ENCODE measurements at places on chromosomes 12 and 14.

DNA sequence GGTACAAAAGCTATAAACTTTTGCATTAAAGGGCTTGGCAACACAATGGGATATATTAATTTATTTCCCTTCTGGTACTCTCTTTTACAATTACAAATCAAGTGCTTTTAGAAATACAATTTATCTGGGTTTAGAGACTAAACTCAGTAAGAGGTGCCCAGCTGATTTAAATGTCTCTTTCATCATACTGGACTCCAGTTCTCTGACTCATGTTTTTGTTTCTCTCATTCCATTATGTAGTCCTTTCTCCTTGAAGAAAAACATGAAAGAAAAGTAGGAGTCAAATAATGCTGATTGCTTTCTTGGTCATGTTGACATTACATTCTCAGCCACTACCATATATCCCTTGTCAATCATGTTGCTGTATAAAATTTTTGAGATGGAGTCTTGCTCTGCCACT is 36.3 kb upstream of the CFL2 start:
- peaks cover 29% of the 10 kb centered on the region for H3K36me3 ChIP-seq
- DNase-seq: no peak
- no peak overlapping the region for H3K4me3 ChIP-seq
- H3K27ac ChIP-seq: no peak overlapping the region

DNA sequence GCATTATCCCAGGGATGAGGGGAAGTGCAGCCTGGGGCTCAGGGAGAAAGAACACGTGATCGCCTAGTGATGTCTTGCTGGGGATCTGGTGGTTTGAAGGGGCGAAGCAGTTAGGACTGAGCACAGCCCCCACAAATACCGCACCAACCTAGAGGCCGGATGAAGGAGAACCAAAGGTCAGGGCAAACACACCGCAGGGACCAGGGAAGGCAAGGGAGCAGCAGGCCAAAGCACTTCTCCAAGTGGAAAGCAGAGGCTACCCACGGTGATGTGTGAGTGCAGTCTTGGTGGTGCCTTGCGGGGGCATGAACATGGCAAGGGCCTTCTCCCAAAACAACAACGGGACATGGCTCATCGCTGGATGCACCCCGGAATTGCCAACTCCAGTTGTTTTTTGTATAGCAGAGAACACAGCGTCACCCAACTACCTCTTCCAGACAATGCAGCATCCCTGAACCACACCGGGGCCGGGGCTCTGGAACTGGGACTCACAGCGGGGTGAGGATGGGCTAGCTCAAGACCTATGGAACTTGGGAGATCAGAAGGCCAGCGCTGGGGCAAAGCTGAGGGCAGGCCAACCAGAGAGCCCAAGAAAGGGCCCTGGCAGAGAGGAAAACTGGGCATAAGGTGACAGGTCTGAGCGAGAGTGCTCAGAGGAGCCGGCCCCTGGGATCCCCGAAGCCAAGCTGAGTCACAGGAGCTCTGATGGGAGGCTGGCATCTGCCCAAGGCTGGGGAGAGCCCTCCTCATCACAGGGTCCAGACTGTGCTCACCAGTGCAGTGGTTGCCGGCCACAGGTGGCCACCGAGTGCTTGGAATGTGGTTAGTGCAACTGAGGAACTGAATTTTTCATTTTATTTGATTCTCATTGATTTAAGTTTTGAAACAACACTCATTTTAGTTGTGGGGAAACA is 11.1 kb downstream of the GALNT16 start:
- no peak overlapping the region for H3K27ac ChIP-seq
- H3K36me3 ChIP-seq: no peaks in the 10 kb centered on the region
- peaks cover 19% of the 10 kb centered on the region for H3K27me3 ChIP-seq
- no peak overlapping the region for H3K4me3 ChIP-seq

- DNase-seq: no peak
- no peaks in the 10 kb centered on the region for H3K27me3 ChIP-seq
- no peaks in the 10 kb centered on the region for H3K4me1 ChIP-seq
These were observed 331.2 kb downstream of the SLC16A7 start for GRCh38 chr12:59927032-59927431.

DNA sequence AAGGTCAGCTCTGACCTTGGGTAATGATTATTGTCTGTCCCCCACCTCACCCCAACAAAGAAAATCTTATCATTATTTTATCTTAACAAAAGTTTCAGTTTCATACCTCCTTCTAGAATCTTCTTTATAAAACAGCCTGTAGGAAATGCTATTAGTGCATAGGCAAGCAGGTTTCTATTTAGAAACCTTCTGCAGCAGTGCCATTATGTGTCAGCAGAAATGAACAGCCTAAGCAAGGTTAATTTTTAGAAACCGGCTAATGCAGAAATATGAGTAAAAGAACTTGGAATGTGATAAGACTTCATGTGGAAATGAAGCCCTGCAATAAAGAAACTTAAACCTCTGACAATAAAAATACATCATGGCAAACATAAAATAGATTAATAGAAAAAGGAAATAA is 814.4 kb downstream of the FSCB start:
- no peak overlapping the region for H3K4me3 ChIP-seq
- DNase-seq: no peak
- H3K36me3 ChIP-seq: no peaks in the 10 kb centered on the region
- no peak overlapping the region for H3K27ac ChIP-seq
- H3K27me3 ChIP-seq: no peaks in the 10 kb centered on the region

DNA sequence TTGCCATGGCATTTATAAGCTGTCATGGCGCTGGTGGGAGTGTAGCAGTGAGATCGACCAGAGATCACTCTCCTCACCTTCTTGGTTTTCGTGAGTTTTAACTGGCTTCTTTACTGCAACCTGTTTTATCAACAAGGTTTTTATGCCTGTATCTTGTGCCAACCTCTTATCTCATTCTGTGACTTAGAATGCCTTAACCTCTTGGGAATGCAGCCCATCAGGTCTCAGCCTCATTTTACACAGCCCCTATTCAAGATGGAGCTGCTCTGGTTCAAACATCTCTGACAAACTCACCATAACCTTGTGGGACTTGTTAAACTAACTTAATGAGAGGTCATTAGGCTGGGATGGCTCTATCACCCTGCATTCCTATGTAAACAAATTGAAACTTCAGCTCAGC is 151.3 kb downstream of the CAND1 start:
- peaks cover 3% of the 10 kb centered on the region for H3K36me3 ChIP-seq
- H3K4me1 ChIP-seq: no peaks in the 10 kb centered on the region
- DNase-seq: no peak
- no peak overlapping the region for H3K4me3 ChIP-seq

DNA sequence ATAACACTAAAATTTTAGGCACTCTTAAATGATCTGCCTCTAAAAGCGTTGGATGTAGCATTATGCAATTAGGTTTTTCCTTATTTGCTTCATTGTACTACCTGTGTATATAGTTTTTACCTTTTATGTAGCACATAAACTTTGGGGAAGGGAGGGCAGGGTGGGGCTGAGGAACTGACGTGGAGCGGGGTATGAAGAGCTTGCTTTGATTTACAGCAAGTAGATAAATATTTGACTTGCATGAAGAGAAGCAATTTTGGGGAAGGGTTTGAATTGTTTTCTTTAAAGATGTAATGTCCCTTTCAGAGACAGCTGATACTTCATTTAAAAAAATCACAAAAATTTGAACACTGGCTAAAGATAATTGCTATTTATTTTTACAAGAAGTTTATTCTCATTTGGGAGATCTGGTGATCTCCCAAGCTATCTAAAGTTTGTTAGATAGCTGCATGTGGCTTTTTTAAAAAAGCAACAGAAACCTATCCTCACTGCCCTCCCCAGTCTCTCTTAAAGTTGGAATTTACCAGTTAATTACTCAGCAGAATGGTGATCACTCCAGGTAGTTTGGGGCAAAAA is 4.1 kb downstream of the CDKN1B start:
- H3K4me1 ChIP-seq: peaks cover 39% of the 10 kb centered on the region
- no peak for DNase-seq
- H3K27me3 ChIP-seq: no peaks in the 10 kb centered on the region
- peak overlapping the region; percentile 99 for H3K4me3 ChIP-seq

GRCh38 chr14:88242446-88242845 is 80.6 kb downstream of the KCNK10 start:
- no peaks in the 10 kb centered on the region for H3K4me1 ChIP-seq
- peaks cover 75% of the 10 kb centered on the region for H3K27me3 ChIP-seq
- no peak for DNase-seq
- H3K4me3 ChIP-seq: no peak overlapping the region
- no peak overlapping the region for H3K27ac ChIP-seq
- no peaks in the 10 kb centered on the region for H3K36me3 ChIP-seq

DNA sequence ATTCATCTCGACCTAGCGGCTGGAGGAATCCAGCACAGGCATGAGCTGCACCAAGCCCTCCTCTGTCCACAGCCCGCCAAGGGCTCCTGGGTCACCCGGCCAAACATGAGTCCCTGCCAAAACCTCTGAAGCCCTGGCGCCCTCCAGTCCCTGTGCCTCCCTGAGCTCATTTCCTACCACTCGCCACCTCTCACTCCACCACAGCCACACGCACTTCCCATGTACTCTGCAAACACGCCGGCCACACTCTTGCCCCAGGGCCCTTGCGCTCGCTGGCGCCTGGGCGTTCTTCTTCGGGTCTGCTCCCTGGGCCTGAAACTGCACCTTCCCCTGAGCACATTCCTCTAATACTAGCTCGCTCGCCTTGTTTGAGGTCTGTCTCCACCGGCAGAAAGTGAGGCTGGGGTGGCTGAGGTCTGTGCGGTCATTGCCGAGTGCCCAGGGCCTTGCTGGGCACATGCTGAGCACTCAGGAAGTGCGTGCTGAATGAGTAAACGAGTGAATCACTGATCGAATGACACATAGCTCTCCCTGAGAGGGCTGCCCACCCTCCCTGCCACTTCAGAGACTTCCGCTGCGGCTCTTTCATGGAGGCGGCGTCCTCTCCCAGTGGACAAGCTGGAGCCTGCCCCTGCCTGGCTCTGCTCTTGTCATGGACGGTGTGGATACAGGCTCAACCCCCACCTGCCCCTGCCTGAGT is 33.7 kb upstream of the DLK1 start:
- no peaks in the 10 kb centered on the region for H3K36me3 ChIP-seq
- H3K4me3 ChIP-seq: no peak overlapping the region
- no peak overlapping the region for H3K27ac ChIP-seq
- no peak for DNase-seq
- H3K4me1 ChIP-seq: no peaks in the 10 kb centered on the region

DNA sequence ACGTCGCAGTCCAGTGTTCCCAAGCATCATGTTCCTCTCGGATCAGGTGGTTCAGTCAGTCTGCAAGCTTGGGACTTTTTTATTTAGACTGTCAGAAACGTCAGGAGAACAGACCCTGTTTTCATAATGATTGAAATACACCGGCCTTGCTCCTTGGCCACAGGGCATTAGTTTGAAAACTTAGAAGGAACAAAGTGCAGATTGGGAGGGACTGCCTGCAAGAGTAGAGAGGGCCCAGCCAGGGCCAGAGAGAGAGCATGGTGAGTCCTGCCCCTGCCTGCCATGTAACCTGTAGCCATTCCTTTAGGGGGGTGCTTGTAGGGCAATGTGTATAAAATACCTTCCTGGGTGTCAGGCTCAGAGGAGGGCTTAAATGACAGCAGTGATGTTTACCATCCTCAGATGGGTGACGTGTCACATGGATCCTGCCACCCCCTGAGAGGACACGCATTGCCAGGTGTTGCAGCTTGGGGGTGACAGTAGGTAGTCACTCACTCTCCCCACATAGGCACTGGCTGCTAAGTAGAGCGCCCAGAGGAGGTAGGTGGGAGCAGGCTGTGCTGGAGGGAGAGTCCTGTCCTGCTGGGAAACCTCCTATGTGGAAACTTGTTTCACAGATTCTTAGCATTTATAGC is 45.7 kb downstream of the MMAB start:
- no peak for DNase-seq
- peaks cover 33% of the 10 kb centered on the region for H3K36me3 ChIP-seq
- H3K27me3 ChIP-seq: no peaks in the 10 kb centered on the region
- H3K27ac ChIP-seq: no peak overlapping the region
- H3K4me1 ChIP-seq: no peaks in the 10 kb centered on the region
